ENCODE measurements at places on chromosomes 4 and X. TPM values are rescaled to one million over a fixed set of nuclear protein-coding genes. Genes with fewer than 3 reads are reported as not detected.

The ACOT9 gene
- total RNA-seq: 39.7 TPM

The MAGEC3 gene
- not detected for total RNA-seq

The P2RY4 gene
- total RNA-seq: 0.13 TPM

The SLC10A4 gene
- 0.07 TPM for total RNA-seq

The TREX2 gene
- 1.7 TPM for total RNA-seq

The RBM46 gene
- total RNA-seq: under 0.01 TPM

The SMR3B gene
- total RNA-seq: not detected

The EDA2R gene
- total RNA-seq: 10.9 TPM

The GALNTL6 gene
- not detected for total RNA-seq

The MAGEA12 gene
- total RNA-seq: not detected

The HSPA4L gene
- total RNA-seq: 17.0 TPM

The CLIC2 gene
- total RNA-seq: 0.78 TPM

The UGT2B15 gene
- not detected for total RNA-seq

The SSX2 gene
- total RNA-seq: not detected

The SCRG1 gene
- 3.6 TPM for total RNA-seq

The CYLC1 gene
- not detected for total RNA-seq

The JAKMIP1 gene
- total RNA-seq: not detected

The RBM47 gene
- total RNA-seq: 0.56 TPM

The TMEM150C gene
- 0.53 TPM for total RNA-seq

The CC2D2A gene
- total RNA-seq: 15.2 TPM

The PYURF gene
- 78.4 TPM for total RNA-seq

The NHS gene
- 4.4 TPM for total RNA-seq

The SORBS2 gene
- total RNA-seq: 18.1 TPM

The DAPP1 gene
- not detected for total RNA-seq

The NPY5R gene
- total RNA-seq: 0.10 TPM

The KIT gene
- total RNA-seq: 1.2 TPM

The RUFY3 gene
- total RNA-seq: 54.0 TPM

The NHSL2 gene
- 2.4 TPM for total RNA-seq

The NAP1L3 gene
- 8.3 TPM for total RNA-seq

The MRFAP1L1 gene
- 34.2 TPM for total RNA-seq

The TRAM1L1 gene
- 1.8 TPM for total RNA-seq

The ZCCHC12 gene
- total RNA-seq: not detected

The LRBA gene
- total RNA-seq: 51.9 TPM

The PGK1 gene
- 903 TPM for total RNA-seq

The SPATA4 gene
- total RNA-seq: 0.23 TPM

The NEUROG2 gene
- total RNA-seq: not detected

The MAGT1 gene
- 195 TPM for total RNA-seq

The NMU gene
- not detected for total RNA-seq

The AREG gene
- total RNA-seq: 0.30 TPM

The EFHC2 gene
- total RNA-seq: 0.13 TPM

The PIR gene
- 14.0 TPM for total RNA-seq

The KCND1 gene
- 2.8 TPM for total RNA-seq

The HGFAC gene
- total RNA-seq: 0.13 TPM

The COX7B gene
- total RNA-seq: 142 TPM

The TEX13C gene
- total RNA-seq: not detected

The PRDM5 gene
- total RNA-seq: 8.2 TPM

The ELK1 gene
- 20.4 TPM for total RNA-seq

The PPM1K gene
- total RNA-seq: 18.9 TPM

The TMSB15C gene
- total RNA-seq: 1.3 TPM

The MAPK10 gene
- 8.8 TPM for total RNA-seq

The C4orf36 gene
- total RNA-seq: 0.33 TPM

The ODAPH gene
- total RNA-seq: not detected

The CPE gene
- 101 TPM for total RNA-seq

The LUZP4 gene
- total RNA-seq: not detected

The VCX2 gene
- total RNA-seq: not detected

The IL2 gene
- total RNA-seq: not detected

Measured in smooth muscle cell of the pulmonary artery (primary cell).